ENCODE measurements at places on chromosomes 5 and 9.

GRCh38 chr5:133144245-133144981 lies 92.6 kb downstream of the HSPA4 start:
- no peak for DNase-seq

GRCh38 chr5:169013208-169013728 lies 287.7 kb downstream of the SLIT3 start:
- DNase-seq: no peak

- DNase-seq: no peak
These were observed 26.1 kb upstream of the RASGEF1C start for GRCh38 chr5:180235077-180235476.

DNA sequence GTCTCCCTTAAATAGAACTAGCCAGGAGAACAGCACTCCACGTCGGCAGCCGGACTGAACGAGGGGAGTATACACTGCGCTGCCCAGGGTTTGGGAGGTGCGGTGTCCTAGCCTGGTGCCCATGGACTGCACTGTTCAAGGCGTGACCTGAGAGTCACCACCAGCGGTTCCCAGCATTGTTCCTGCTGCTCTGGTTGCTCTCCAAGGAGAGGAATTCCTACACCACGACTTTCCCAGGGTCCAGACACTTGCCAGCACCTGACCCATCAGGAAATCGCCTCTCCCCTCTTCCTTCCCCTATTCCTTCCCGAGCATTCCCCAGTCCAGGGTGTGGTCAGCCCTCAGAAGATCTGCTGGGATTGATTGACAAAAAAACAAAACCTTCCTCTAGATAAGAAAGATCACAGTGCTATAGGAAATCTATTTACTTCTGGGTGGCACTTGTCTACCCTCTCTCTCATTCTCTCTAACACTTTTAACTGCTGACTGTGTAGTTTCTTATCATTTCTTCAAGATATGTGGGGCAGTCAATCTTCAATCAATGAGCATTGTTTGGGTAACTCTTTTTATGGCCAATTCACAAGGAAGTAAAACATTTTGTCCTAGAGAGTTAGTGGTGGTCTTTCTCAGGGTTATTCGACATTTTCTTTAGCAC lies 297.8 kb upstream of the ACTBL2 start:
- DNase-seq: no peak

DNA sequence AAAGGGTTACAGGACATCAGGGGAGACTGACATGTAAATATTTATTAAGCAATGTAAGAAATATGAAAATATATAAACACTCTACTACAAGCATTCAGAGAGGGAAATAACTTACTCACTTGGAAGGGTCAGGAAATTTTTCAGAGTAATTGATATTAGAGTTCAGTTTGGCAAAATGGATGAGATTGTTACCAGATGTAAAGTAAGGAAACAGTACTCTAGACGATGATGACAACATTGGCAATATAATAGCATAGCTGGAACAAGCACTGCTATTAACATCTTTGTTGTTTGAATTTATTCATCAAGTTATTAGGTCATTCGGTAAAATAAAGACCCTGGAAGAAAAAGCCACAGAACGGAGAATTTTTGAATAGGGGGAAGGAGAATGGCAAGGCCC lies 49.1 kb downstream of the GNA14 start:
- DNase-seq: no peak

- peak; percentile 5 for DNase-seq
These were observed 2125.8 kb upstream of the WWC1 start for GRCh38 chr5:166165596-166165995.

- no peak for DNase-seq
These were observed 20.1 kb downstream of the IPO11 start for GRCh38 chr5:62432621-62433064.

DNA sequence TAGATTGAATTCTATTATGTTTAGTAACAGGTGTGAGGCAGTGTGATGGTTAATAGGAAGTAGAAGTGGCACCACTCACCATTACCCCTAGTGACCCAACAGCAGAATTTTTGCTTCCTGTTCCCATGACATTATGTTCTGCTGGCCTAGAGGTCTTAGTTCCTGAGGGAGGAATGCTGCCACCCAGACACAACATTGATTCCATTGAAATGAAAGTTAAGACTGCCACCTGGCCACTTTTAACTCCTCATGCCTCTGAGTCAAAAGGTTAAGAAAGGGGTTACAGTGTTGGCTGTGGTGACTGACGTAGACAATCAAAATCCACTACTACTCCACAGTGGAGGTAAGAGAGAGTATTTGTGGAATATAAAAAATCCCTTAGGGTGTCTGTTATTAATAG lies 218.9 kb upstream of the NMUR2 start:
- DNase-seq: no peak

DNA sequence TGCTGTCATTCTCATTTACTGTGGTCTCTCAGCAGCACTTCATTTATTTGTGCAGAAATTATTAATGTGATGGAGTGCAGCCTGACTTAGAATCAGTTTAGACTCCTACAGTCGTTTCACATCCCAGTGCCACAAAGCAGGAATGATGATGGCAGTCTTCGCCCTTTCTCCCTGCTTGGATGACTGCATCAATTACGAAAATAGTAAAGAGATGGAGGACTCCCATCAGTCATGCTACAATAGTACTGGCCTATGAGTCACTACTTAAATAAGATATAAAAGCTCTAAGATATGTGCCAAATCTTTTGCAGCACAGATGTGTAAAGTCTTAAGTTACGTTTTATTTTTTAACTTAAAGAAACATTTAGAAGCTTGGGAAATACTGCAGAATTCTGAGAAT lies 263.9 kb downstream of the CHSY3 start:
- no peak for DNase-seq

DNA sequence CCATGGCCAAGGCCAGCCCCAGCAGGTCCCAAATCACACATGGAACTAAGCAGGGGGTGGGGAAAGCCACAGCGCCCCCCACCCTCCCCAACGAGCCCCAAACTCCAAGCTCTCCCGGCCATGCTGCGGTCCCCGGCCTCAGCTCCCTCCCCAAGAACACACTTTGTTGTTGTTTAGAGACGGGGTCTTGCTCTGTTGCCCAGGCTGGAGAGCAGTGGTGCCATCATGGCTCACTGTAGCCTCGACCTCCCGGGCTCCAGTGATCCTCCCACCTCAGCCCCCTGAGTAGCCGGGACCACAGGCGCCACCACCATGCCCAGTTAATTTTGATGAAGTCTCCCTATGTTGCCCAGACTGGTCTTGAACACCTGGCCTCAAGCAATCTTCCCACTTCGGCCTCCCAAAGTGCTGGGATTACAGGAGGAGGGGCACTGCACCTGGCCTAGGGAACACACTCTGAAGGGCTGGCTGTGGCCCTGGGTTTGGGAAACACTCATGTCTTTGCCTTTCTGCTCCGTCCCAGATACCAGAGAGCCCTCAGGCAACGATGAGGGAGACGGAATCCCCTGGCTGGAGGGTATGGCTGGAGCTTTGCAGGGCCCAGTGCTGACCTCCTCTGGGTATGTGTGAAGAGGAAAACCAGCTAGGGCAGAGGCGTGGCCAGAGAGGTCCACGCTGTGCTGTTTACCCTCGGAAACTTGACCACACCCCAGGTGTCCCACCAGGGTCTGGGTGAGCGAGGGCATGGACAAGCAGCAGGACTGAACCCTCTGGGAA lies 53.2 kb upstream of the UBAC1 start:
- no peak for DNase-seq

Data from left renal cortex interstitium (tissue), 4 donors.